ENCODE measurements at places on chromosomes 12 and 14.

DNA sequence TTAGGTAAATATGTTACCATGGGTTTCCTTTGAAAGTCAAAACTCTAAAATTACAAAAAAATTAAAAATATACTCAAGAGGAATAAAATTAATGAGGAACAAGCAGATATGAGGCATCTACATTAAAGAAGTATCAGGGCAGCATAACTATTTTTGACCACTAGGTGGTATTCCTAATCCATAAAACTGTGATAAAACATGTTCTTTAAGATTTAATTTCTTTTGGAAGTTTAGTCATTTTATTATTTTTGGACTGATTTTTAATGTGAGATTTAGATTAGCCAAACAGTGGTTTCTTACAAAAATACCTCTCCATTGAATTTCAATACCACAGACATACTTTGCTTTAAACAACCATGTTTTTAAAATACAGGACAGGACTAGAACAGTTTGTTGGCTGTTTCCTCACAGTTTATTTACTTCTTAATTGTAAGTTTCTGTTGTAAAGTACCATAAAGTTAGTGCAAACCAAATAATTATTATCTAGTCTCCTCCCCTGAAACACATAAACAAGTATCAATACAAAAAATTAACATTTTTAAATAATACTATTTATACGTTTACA, 49.8 kb downstream of the NTS start:
- peak; percentile 52 for DNase-seq

DNA sequence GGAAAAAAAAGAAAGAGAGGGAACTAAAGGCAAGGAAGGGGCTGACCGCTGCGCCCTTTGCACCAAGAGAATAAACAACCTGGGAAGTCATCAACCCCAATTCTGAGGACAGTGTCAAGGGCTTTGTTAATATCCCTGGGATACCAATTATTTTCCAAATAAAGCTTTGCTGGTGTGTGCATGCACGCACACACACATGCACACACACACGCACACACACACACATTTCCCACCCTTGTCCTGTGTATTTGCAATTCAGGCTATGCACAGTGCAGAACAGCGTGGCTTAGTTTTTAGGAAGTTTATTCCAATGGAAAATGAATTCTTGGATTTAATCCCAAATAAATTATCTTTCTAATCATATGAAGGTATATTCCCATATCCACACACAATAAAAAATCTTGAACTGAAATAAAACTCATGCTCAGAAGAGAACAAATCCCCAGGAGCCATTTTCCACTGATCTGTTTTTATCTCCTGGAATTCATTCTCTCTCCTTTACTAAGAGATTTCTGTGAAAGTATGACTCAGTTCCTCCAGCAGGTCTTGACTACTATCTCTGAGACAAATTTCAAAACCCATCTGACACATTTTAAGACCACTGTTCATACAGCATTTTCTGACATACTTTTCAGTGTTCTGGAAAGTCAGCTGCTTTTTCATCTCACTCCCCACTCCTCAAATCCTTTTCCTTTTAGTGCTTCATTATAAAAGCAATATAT, 334.4 kb upstream of the ATP2B1 start:
- no peak for DNase-seq

- no peak for DNase-seq
Observed at GRCh38 chr12:11633968-11634367, 15.5 kb upstream of the ETV6 start.

- DNase-seq = no peak
Observed at GRCh38 chr12:30835216-30835615, 80.5 kb upstream of the CAPRIN2 start.

GRCh38 chr14:89551955-89552354, 134.9 kb upstream of the FOXN3 start:
- DNase-seq = no peak

DNA sequence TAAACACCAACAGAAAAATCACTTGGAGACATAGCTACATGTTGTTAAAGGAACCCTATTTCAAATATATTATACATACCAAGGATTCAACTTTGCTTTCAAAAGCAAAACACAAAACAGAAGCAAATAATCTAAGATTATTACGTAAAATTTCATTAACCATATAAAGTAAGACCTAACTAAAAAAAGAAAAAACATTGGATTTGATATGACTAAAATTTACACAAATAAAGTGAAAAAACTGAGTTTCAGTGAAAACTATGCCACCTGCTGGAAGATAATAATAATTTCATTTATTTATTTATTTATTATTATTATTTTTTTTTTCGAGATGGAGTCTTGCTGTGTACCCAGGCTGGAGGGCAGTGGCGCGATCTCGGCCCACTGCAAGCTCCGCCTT, 45.2 kb downstream of the WDHD1 start:
- peak; percentile 47 for DNase-seq

All from hematopoietic multipotent progenitor cell treated with erythropoietin and hydrocortisone succinate and interleukin-3 and kit ligand, for 6 days (in vitro differentiated cells).